NB4 (cell line): ENCODE measurements at places on chromosomes 5 and 9.

- DNase-seq = no peak
Observed at GRCh38 chr9:3497857-3498256, 27.9 kb downstream of the RFX3 start.

DNA sequence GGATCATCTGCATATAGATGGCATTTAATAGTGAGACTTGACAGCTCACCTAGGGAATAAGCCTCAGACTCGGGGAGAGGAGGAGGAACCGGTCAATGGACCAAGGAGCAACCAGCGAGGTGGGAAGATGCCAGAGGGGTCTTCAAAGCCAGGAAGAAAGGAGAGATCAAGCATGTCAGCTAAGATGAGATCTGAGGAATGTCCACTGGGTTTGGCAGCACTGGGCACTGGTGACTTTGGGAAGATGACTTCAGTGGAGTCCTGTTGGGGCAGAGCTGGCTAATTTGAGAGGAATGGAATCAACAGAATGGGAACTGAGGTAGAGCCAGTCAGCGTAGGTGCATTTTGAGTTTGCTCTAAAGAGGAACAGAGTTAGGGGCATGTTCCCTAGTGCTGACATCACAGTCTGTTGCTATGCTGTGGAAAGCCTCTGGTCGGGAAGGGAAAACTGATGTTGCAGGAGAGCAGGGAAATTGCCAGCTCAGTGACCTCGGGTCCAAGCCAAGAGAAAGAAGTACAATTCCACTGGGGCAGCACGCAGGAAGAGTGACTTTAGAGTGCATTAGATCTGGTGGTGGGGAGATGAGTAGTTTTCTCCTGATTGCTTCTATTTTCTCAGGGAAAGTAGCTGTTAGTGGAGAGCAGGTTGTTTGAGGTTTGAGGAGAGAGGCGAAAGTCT lies 56.9 kb downstream of the ZNF618 start:
- no peak for DNase-seq

DNA sequence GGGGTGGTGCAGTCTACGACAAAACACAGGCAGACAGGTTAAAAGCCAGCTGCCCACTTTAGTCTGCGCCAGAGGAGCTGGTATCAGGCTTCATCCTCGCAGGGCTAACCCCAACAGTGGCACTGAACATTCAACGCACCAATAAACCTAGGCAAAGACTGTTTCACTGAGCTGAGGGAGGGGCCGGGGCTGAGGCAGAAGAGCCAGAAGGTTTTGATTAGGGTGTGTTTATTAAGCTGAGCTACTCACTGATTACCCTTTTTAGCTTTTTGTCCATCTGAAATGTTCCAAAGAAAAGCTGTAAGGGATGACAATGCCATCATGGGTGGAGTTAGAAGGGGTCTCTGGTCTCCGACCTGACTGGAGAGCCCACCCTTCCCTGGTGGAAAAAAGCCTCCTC lies 1.4 kb downstream of the ZMYND19 start:
- no peak for DNase-seq

DNA sequence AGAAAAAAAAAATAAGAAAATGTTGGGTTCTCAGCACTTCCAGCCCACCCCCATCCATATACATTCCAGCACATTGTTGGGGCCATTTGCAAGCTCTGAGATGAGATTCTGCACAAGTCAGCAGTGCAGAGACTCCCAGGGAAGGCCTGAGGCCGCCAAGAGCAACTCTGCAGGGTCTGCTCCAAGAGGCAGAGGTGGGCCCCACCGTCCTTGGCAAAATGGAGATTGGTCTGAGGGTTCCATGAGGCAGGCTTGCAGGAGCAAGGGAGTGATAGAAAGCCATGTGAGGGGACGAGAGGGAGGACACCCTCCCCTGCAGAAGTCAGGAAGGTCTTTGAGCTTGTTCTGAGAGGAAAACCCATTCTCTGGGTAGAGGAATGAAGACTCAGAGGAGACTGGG lies 51.9 kb upstream of the SAP30L start:
- DNase-seq = no peak
